ENCODE measurements at places on chromosomes 5 and 9. TPM values are rescaled to one million over a fixed set of nuclear protein-coding genes. Genes with fewer than 3 reads are reported as not detected.

SPATA6L gene
- 3.3 TPM for total RNA-seq

PIP5K1B gene
- under 0.01 TPM for total RNA-seq

ANKRD18A gene
- total RNA-seq, result not detected

SLC6A3 gene
- not detected for total RNA-seq

UAP1L1 gene
- 30.1 TPM for total RNA-seq

C5orf63 gene
- 1.2 TPM for total RNA-seq

KCNIP1 gene
- total RNA-seq, result 33.6 TPM

NCS1 gene
- total RNA-seq, result 12.2 TPM

CD72 gene
- 0.13 TPM for total RNA-seq

IL7R gene
- 0.25 TPM for total RNA-seq

IFNK gene
- total RNA-seq, result not detected

DBH gene
- total RNA-seq, result not detected

IFNA21 gene
- total RNA-seq, result not detected

NR5A1 gene
- total RNA-seq, result not detected

PSMB7 gene
- total RNA-seq, result 193 TPM

KCNN2 gene
- 3.4 TPM for total RNA-seq

C6 gene
- total RNA-seq, result not detected

ZNF474 gene
- under 0.01 TPM for total RNA-seq

SNAPC3 gene
- 29.8 TPM for total RNA-seq

ENTPD8 gene
- total RNA-seq, result 0.26 TPM

ST8SIA4 gene
- 7.2 TPM for total RNA-seq

KIF4B gene
- total RNA-seq, result 0.26 TPM

PCDHA6 gene
- not detected for total RNA-seq

PCDHGC3 gene
- 15.6 TPM for total RNA-seq

MARCHF11 gene
- not detected for total RNA-seq

ZNF879 gene
- 2.6 TPM for total RNA-seq

GRIA1 gene
- under 0.01 TPM for total RNA-seq

GRM6 gene
- not detected for total RNA-seq

GPR107 gene
- total RNA-seq, result 29.3 TPM

Data from dermis microvascular lymphatic vessel endothelial cell (primary cell).